HEK293T (cell line): ENCODE measurements at places on chromosomes 11 and 22.

GRCh38 chr11:45748801-45749200, 56.1 kb upstream of the SLC35C1 start:
- DNase-seq: no peak

DNA sequence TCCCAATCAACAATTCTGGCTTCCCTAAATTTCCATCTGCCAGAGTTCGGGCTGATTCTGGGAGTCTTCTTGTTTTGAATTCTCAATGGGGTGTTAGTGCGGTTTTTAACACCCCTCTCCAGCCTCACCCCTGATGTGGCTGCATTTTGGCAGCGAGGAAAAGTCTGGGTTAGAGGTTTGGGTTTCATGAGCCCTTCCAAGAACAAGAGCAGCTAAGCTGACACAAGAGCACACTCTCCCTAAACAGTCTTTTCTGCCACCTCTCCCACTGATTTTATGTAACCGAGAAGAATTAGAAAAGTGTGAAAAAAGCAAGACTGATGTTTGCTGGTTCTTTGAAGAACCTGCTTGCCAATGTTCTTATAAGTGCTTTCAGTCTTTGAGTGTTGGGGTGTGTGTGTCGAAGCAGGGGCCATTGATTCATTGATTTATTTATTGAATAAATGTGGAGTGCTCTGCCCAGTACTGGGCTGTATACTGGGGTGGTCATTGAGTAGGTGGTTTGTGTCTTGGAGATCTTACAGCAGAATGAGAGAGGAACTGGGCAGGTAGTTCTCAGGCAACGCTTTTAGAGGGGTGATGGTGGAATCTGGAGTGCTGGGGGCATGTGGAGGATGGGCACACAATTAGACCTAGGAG, 101.5 kb downstream of the TRAF6 start:
- no peak for DNase-seq

- no peak for DNase-seq
Observed at GRCh38 chr11:74018331-74019005, 9.6 kb upstream of the UCP3 start.

DNA sequence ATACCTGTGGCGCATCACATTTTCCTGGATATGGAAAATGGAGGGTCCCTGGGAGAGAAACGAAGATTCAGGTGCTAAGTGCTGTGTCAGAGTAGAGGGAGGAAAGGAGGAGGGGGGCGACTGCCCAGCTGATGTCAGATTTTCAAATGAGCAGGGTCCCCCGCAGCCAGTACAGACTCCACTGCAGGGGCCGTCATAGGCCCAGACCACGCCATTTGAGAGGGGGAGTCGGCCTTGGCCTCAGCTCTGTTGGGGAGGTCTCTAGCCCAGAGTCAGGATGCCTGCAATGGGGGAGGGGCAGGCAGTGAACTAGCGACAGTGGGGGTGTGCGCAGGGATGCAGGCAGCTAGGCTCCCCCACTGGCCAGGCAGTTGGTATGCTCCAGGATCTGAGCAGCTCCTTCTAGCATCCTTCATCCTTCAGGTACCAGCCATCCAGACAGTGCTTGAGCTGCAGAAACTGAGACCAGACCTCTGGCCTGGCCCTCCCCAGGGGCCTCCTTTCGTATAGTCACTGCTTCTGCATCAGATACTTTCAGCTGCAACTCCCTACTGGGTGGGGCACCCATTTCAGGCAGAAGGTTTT, at the start of the genes BSCL2 and GNG3:
Gene BSCL2, minus strand, starts transcription at position 148 of the 585 bp plus-strand sequence. CDS start 229 bp downstream, outside the sequence.
Gene GNG3, plus strand, starts transcription at position 400 of the 585 bp plus-strand sequence. CDS start 620 bp downstream, outside the sequence.
- no peak for DNase-seq

- peak; percentile 89 for DNase-seq
Observed at GRCh38 chr22:23289851-23290724, 109.8 kb downstream of the BCR start.

DNA sequence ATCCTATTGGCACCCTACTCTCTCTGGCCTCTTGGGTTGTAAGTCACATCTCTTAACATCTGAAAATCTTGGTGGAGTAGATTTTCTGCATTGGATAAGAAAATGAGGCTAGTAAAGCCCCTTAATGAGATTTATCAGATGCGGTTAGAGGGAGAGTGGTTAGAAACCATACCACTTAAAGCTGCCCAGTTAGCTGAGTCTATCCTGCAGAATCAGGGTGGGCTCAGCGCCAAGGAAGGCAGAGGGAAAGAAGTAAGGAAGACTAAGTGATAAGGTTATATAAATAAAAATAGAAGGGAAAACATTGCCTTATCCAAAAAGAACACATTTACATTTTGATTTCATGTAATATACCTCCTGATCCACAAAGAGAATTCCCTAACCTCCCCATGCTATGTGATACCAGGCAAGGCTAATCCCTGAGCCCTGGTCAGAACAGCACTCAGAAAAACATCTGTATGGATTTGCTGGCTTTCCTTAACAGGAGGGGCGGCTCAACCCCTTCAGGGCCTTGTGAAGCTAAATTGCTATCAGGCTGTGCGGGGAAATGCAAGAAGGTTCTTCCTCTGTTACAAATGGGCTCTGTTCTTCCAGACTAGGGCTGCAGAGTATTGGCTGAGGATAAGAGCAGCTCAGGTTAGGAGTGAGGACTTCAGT, 101.7 kb downstream of the SNX19 start:
- DNase-seq: no peak

- DNase-seq: no peak
Observed at GRCh38 chr11:33668951-33669596, 31.6 kb downstream of the C11orf91 start.

DNA sequence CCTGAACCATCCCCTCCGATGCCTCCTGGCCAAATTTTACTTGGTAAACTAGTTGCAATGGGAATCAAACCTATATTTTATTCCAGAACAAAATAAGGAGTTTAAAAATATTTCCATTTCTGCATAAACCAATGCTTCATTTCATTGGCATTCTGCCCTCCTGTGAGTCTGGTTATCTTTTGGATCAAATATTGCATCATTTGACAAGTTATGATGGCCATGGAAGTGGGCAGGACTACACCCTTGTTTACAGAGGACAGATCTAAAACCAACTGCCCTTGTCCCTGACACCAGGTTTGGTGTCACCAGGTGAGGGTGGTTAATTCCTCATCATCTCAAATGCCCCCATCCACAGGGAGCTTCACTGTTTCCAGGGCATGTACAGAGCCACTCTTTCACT, 28.2 kb upstream of the E2F8 start:
- no peak for DNase-seq

- no peak for DNase-seq
Observed at GRCh38 chr11:70915158-70915985, 337.0 kb downstream of the SHANK2 start.

- DNase-seq: no peak
Observed at GRCh38 chr22:45842291-45842991, 134.5 kb downstream of the WNT7B start.

GRCh38 chr11:66143264-66143566, 73.1 kb downstream of the PACS1 start:
- DNase-seq: no peak

GRCh38 chr22:40605761-40606160, 30.8 kb downstream of the MRTFA start:
- no peak for DNase-seq

DNA sequence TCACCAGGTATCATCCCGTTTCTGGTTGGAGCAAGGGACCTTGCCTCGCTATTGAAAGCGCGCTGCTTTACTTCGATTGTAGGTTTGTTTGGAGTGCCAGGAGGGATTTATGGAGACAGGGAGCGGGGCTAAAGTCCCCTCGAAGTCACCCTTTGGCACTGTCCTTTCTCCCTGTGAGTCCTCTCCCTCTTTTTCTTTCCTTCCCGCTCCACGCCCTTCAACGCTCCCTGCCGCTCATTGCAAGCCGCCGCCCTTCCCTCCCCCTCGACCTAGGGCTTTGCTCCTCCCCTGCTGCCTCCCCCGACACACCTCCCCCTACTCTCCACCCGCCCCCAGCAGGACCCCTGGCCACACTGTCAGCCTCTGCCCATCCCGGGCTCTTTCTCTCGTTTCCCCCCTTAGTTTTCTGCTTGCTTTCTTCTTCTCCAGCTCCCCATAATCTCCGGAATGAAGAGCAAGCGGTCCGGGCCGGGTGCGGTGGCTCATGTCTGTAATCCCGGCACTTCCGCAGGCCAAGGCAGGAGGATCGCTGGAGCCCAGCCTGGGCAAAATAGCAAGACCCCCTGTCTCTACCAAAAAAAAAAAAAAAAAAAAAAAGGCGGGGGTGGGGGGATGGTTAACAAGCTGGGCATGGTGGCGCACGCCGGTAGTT, 41.0 kb downstream of the AHNAK start:
- DNase-seq: no peak

DNA sequence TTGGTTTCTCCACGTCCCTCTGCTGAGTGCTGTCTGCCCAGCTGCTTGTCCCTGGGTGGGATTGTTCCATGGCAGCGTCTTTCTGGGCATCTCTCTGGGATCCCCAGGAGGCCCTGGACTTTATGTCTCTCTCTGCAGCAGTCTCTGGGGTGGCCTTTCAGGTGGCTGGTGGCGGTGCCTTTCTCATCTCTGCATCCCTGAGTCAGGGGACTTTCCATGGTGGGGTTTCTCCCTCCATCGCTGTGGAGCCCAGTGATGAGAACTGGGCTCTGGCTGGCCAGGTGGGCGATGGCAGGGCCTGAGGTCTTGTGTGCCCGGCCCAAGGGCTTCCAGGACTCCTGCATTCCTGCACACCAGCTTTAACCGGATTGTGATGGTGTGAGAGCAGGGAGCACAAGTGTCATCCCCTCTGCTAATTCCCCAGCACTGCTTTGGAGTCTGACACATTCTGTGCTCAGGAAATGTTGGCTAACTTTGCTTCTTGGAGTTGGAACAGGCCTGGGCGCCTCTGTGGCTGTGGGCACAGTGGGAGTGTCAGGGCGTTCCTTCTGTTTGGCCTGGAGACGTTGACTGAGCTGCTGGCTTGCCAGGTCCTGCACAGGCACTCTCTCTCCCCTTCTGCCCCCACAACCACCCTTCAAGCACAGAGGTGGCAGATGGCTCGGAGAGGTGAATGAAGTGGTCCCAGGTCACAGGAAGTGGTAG, 27.9 kb downstream of the FAM83F start:
- DNase-seq: no peak

DNA sequence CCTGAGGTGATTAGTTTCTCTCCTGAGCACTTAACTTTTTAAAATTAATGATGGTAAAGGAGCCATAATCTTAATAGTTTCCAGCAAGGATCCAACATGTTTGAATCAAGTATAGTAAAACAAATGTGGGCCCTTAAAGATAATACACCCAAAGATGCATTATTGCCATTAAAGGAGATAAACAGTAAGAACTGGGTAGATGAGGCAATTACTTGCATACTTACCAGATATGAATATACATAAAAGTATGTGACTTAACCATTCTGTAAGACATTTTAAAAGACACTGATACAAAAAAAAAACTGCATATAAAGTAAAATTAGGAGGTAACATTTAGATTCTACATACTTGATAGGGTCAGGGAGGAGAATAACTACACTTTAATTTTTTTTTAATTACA, 48.2 kb downstream of the CADM1 start:
- DNase-seq: no peak

DNA sequence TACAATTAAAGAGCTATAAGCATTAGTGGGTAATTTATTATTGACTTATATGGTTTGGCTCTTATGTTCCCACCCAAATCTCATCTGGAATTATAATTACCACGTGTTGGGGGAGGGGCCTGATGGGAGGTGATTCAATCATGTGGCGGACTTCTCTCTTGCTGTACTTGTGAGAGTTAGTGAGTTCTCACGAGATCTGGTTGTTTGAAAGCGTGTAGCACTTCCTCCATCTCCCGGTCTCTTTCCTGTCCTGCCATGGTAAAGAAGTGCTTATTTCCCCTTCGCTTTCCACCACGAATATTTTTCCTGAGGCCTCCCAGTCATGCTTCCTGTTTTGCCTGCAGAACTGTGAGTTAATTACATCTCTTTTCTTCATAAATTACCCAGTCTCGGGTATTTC, 28.1 kb upstream of the CHORDC1 start:
- DNase-seq: no peak

DNA sequence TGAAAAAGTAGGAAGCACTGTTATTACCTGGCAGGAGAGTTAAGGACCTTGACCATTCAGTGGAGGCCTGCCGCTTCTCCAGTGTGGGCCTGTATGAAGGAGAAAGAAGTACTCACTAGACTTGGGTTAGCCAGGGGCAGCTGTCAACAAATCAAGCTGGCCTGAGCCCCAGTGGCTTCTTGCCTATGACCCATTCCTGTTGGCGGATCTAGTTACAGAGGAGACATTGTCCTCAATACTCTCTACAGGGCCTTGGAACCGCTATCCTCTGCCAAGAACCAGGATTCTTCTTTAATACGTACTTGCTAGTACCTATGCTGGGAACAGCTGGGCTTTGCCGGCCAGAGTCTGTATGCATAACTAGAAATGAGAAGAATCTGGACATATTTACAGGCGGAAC, 68.1 kb downstream of the ALX4 start:
- no peak for DNase-seq

DNA sequence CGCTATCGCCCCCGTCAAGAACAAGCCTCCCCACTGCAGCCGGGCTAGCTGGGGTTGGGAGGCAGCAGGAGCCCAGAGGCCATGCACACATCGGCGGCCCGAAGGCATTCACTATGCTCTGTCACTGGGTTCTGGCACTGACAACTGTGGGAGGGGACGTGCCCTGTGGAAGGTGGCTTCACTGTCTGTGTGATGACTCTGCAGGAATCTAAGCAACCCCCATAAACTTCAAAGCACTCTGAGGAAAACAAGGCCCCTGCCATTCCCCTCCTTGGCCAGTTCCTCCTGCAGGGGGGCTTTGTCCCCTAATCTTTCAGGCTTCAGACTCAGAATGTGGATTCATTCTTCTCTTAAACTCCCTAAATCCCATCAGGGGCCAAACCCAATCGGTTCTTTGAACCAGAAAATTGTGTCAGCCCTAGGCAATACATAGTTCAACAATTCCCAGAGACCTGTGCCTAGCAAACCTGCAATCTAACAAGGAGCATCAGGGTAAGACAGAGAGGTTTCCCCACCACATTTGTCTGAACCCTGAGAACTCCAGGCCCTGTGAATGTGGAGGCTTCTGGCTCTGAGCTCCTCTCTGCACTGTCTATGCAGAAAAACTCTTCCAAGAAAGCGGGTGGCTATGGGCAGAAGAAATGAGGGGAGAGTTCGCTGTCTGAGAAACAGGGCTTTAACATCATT, 1477.2 kb downstream of the TBC1D22A start:
- DNase-seq: no peak

GRCh38 chr22:49938565-49939136, 20.2 kb downstream of the CRELD2 start:
- DNase-seq: no peak

DNA sequence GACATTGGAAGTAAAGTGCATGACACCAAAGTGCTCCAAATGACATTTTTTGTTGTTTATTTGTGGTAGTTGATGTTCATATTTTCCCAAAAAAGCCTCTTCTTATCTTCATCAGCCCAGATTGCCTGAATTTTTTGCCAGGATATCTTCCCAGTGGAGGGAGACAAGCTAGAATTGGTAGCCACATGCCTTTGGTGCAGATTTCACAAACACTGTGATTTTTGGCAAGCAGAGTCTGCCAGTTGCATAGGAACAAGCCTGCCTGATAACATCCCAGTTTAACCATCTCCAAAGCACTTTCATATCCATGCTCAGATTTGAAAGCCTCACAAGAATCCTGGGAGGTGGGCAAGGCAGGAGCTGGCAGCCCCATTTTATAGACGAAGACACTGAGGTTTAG, 102.3 kb upstream of the SYT13 start:
- no peak for DNase-seq
